ENCODE measurements at places on chromosomes 2 and 18.

DNA sequence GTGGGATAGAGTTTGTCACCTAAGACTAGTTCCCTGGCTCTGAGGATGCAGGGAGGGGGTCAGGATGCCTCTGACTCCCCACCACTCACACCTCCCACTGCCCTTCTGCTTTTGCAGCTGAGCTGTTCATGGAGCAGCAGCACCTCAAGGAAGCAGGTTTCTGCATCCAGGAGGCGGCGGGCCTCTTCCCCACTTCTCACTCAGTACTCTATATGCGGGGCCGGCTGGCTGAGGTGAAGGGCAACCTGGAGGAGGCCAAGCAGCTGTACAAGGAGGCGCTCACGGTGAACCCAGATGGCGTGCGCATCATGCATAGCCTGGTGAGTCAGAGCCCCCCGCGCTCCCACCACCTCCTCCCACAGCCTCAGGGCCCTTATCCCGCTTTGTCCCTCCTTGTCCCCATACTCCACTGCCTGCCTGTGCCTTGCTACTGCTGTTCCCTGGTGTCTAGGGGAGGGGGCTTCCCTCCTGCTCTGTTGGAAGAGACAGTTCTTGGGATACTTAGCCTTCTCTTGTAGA is 94.4 kb downstream of the STPG4 start:
- H3K4me3 ChIP-seq: no peak overlapping the region
- no peaks in the 10 kb centered on the region for H3K27me3 ChIP-seq
- no peaks in the 10 kb centered on the region for H3K4me1 ChIP-seq
- DNase-seq: no peak
- H3K27ac ChIP-seq: no peak overlapping the region

GRCh38 chr2:1618191-1618961 is 125.9 kb downstream of the PXDN start:
- no peaks in the 10 kb centered on the region for H3K4me1 ChIP-seq
- no peak for DNase-seq

GRCh38 chr2:73089270-73090030 is 17.9 kb upstream of the SFXN5 start:
- H3K36me3 ChIP-seq: peaks cover 9% of the 10 kb centered on the region
- no peaks in the 10 kb centered on the region for H3K4me1 ChIP-seq
- no peak overlapping the region for H3K27ac ChIP-seq
- no peak overlapping the region for H3K4me3 ChIP-seq
- H3K27me3 ChIP-seq: no peaks in the 10 kb centered on the region

- peak overlapping the region; percentile 85 for H3K4me3 ChIP-seq
- DNase-seq: no peak
- peaks cover 28% of the 10 kb centered on the region for H3K4me1 ChIP-seq
Measured at GRCh38 chr18:35043207-35043606, 2.0 kb downstream of the MAPRE2 start.

- DNase-seq: no peak
- H3K4me3 ChIP-seq: no peak overlapping the region
- peaks cover 14% of the 10 kb centered on the region for H3K4me1 ChIP-seq
- no peak overlapping the region for H3K27ac ChIP-seq
- H3K36me3 ChIP-seq: no peaks in the 10 kb centered on the region
Measured at GRCh38 chr2:70974592-70974991, 3.8 kb upstream of the ANKRD53 start.

- no peak for DNase-seq
- H3K36me3 ChIP-seq: no peaks in the 10 kb centered on the region
- no peak overlapping the region for H3K4me3 ChIP-seq
- no peaks in the 10 kb centered on the region for H3K27me3 ChIP-seq
- H3K4me1 ChIP-seq: no peaks in the 10 kb centered on the region
Measured at GRCh38 chr2:218046238-218046637, 22.8 kb upstream of the RUFY4 start.

DNA sequence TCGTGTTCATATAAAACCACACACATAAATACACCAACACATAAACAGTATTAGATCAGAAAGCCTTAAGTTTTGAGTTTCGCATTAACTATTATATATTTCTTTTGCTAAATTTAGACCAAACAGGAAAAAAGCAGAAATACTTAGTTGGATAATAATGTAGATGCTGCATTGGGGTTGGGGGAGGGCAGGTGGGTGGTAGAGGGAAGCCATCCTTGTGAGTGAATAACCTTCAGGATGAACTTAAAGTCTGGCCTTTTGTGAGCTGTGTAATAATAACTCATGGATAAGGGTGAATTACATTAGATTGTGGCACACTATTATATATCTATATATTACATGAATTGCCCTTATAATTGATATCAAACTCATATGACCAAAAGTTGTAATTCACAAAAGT is 174.7 kb downstream of the WDR7 start:
- H3K27ac ChIP-seq: no peak overlapping the region
- no peaks in the 10 kb centered on the region for H3K36me3 ChIP-seq
- no peaks in the 10 kb centered on the region for H3K27me3 ChIP-seq
- H3K4me3 ChIP-seq: no peak overlapping the region
- no peaks in the 10 kb centered on the region for H3K4me1 ChIP-seq

DNA sequence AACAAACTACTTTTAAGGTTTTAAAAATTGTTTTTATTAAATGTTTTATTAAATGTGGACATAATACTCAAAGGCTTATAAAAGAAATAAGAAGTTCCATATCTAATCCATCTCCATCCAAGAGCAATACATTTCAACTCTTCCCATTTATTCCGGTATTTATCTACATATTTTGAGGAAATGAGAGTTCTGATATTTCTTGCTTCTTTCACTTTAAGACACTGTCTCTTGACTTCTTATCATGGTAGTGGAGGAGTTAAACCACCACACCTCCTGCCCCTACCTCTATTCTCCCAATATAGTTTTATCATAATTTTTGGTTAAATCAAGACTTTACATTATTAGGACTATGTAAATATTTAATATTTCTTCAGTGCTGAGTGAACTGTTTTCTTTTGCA is 40.7 kb downstream of the TTR start:
- no peaks in the 10 kb centered on the region for H3K4me1 ChIP-seq
- H3K36me3 ChIP-seq: no peaks in the 10 kb centered on the region
- no peak overlapping the region for H3K27ac ChIP-seq
- no peaks in the 10 kb centered on the region for H3K27me3 ChIP-seq

GRCh38 chr2:172278667-172279066 is 148.7 kb upstream of the ITGA6 start:
- no peaks in the 10 kb centered on the region for H3K4me1 ChIP-seq
- no peak for DNase-seq
- no peak overlapping the region for H3K4me3 ChIP-seq
- no peak overlapping the region for H3K27ac ChIP-seq
- no peaks in the 10 kb centered on the region for H3K36me3 ChIP-seq
- H3K27me3 ChIP-seq: no peaks in the 10 kb centered on the region

DNA sequence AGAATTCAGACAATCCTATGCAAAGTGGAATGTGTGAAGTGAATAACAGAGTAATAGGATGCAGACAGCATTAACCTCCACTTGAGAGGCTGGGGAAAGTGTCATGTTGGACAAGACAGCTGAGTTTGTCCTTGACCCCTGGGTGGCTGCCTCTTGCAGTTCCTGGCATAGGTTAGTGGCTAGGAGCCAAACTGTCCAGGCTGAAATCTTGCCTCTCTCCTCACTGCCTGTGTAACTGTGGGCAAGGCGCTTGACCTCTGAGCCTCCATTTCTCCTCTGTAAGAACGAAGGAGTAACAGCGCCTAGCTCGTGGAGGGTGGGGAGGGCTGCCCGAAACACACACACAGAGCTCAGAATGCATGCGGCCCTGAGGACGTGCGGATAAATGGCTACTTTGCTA is 34.8 kb upstream of the LDLRAD4 start:
- no peaks in the 10 kb centered on the region for H3K4me1 ChIP-seq
- H3K27me3 ChIP-seq: no peaks in the 10 kb centered on the region
- no peak overlapping the region for H3K4me3 ChIP-seq
- H3K36me3 ChIP-seq: no peaks in the 10 kb centered on the region
- DNase-seq: no peak

- H3K4me1 ChIP-seq: no peaks in the 10 kb centered on the region
- DNase-seq: no peak
- no peak overlapping the region for H3K27ac ChIP-seq
- H3K36me3 ChIP-seq: no peaks in the 10 kb centered on the region
- no peak overlapping the region for H3K4me3 ChIP-seq
- no peaks in the 10 kb centered on the region for H3K27me3 ChIP-seq
Measured at GRCh38 chr2:186612555-186613440, 22.9 kb downstream of the ITGAV start.

DNA sequence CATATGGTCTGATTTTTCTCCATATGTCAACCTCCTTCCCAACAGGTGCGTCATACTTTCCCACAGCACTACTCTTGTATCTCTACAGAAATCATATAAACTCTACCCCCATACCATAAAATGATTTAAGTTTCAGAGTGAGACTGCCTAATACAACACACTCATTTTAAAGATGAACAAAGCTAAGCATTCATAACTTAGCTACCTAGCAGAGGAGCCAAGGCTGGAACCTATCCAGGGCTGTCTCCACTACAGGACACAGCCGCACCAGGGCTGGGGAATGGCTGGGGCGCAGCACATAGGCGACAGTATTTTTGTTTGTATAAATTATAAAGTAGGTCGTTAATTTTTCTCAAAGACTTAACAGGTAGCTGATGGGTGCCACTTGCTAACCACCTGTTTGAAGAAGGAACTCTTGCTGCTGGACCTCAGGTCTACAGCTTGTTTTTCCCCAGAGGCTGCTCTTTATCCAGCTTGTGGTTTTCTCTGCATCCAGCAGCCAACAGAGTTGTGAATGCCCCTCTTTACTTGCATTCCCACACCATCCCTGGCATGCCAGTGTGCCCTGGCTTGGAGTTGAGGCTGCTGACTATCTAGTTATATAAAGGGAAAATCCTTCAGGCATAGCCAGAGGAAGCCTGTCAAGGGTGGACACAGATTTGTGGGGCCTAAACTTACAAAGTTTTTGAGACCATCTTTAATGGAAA is 62.0 kb downstream of the HNRNPLL start:
- H3K4me3 ChIP-seq: no peak overlapping the region
- no peaks in the 10 kb centered on the region for H3K36me3 ChIP-seq
- H3K27me3 ChIP-seq: no peaks in the 10 kb centered on the region

GRCh38 chr2:42800461-42800962 is 8.1 kb upstream of the HAAO start:
- no peaks in the 10 kb centered on the region for H3K27me3 ChIP-seq
- no peaks in the 10 kb centered on the region for H3K36me3 ChIP-seq
- H3K4me1 ChIP-seq: no peaks in the 10 kb centered on the region
- H3K27ac ChIP-seq: no peak overlapping the region

DNA sequence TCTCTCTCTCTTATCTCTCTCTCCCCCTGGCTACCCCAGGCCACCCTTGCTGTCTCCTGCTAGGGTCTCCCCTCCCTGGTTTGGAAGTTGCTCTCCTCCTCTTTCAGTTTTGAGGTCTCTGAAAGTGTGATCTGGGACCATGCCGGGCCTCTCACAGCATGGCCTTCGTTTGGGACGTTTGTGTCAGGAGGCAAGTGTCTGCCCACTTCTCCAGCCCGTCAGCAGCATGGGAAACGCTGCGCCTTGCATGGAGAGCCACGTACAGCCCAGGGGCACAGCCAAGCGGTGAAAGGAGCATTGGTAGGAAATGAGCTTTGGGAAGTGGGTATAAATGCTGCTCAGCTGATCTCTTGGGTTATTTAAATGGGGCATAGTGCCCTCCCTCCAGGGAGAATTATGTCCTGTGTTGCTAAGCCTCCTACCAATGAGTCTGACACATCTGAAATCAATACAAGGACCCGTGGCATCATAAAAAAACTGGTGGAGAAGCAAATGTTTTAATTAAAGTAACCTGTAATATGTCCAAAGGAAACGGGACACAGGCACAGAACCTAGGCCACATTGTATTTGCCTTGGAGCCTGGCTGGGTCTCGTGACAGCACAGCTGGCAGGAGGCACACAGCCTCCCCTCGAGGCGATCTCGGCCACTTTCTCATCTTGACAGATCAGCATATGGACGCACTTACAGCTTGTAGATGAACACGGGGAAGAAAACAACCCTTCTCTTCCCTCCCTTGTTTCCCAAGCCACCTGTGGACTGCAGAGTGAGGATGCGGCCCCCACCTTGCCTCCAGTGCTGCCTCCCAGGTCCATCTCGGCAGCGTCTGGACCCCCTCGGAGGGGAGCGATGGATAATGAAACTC is 72.7 kb downstream of the SH3RF3 start:
- H3K27ac ChIP-seq: no peak overlapping the region
- no peaks in the 10 kb centered on the region for H3K27me3 ChIP-seq
- H3K4me1 ChIP-seq: no peaks in the 10 kb centered on the region
- DNase-seq: no peak
- no peaks in the 10 kb centered on the region for H3K36me3 ChIP-seq

GRCh38 chr2:110866466-110866865 is 134.1 kb downstream of the ACOXL start:
- DNase-seq: no peak
- no peak overlapping the region for H3K4me3 ChIP-seq
- H3K36me3 ChIP-seq: no peaks in the 10 kb centered on the region
- no peaks in the 10 kb centered on the region for H3K4me1 ChIP-seq
- H3K27me3 ChIP-seq: no peaks in the 10 kb centered on the region

GRCh38 chr18:34543945-34544344 is 166.2 kb upstream of the DTNA start:
- H3K27me3 ChIP-seq: no peaks in the 10 kb centered on the region
- no peaks in the 10 kb centered on the region for H3K4me1 ChIP-seq
- no peak overlapping the region for H3K4me3 ChIP-seq
- no peaks in the 10 kb centered on the region for H3K36me3 ChIP-seq

GRCh38 chr2:57376985-57377384 is 669.6 kb upstream of the VRK2 start:
- no peaks in the 10 kb centered on the region for H3K4me1 ChIP-seq
- H3K27me3 ChIP-seq: no peaks in the 10 kb centered on the region
- no peaks in the 10 kb centered on the region for H3K36me3 ChIP-seq
- H3K27ac ChIP-seq: no peak overlapping the region
- H3K4me3 ChIP-seq: no peak overlapping the region

DNA sequence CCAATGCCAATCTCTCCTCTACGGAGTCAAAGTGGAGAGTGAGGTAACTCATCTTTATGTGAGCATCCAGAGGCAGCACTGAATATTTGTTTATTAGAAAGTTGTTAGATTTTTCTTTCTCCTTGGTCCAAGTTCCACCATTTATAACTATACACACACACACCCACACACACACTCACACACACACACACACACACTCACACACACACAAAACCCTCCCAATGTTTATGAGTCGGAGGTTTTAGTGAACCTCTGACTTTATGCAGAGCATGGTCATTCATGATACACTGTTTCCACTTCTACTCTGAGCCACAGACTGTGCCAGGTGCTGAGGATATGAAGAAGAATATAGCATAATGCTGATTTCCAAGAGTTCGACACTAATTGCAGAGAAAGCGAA is 132.9 kb upstream of the CCDC68 start:
- DNase-seq: no peak
- no peak overlapping the region for H3K27ac ChIP-seq
- no peaks in the 10 kb centered on the region for H3K4me1 ChIP-seq
- H3K36me3 ChIP-seq: no peaks in the 10 kb centered on the region
- no peak overlapping the region for H3K4me3 ChIP-seq

- H3K27me3 ChIP-seq: no peaks in the 10 kb centered on the region
- no peak for DNase-seq
- H3K27ac ChIP-seq: no peak overlapping the region
- H3K36me3 ChIP-seq: no peaks in the 10 kb centered on the region
Measured at GRCh38 chr2:128536925-128537620, 218.4 kb upstream of the HS6ST1 start.

GRCh38 chr2:24121066-24121465 is 2.1 kb downstream of the PFN4 start:
- no peak overlapping the region for H3K27ac ChIP-seq
- no peak overlapping the region for H3K4me3 ChIP-seq
- peaks cover 5% of the 10 kb centered on the region for H3K4me1 ChIP-seq
- no peaks in the 10 kb centered on the region for H3K27me3 ChIP-seq
- DNase-seq: no peak
